ENCODE measurements at places on chromosomes 1 and 21.

GRCh38 chr1:115312742-115313141 is 25.3 kb downstream of the NGF start:
- DNase-seq: no peak

DNA sequence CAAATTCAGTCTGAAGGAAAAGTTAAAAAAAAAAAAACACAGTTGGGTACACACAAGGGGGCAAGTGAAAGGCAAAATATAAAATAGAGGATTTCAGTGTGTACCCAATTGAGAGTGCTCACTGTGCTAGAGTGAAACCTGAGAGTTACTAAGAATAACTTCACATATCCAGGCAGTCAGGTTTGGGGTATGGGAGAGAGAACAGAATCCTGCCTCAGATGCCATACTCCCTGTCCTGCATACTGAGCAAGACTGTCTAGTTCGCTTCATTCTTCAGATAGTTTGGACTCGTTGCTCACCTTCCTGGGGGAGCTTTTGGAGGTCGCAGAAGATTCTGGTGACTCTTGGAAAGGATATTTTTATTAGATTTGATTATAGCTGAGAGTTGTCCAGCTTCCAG is 20.4 kb downstream of the CEP85 start:
- DNase-seq: no peak

- DNase-seq: no peak
Measured at GRCh38 chr1:230077011-230077410, 10.0 kb downstream of the GALNT2 start.

DNA sequence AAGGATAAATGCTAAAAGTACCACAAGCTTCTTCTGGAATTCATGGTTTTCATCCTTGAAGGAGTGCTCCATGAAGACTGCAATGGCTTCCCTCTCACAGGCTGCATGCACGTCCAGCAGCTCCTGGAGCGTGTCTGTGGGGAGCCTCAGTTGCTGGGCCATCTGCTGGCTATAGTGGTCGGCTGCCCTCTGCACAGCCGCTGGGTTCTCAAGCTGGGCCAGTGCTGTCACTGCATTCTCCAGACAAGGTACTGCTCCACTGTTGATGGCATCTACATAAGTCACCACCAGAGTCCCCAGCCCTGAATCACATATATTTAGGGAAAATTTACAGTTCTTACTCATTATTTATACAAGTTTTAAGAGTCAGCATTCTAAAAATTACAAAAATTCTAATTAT is 8.7 kb downstream of the GBP4 start:
- DNase-seq: no peak

GRCh38 chr1:171640225-171640624 is 12.3 kb downstream of the MYOC start:
- DNase-seq: no peak

- no peak for DNase-seq
Measured at GRCh38 chr1:90798344-90798743, 81.2 kb upstream of the BARHL2 start.
